Activated CD8-positive, alpha-beta memory T cell treated with anti-CD3 and anti-CD28 coated beads, Interleukin-2, amount 50 U/mL, for 48 hours (primary cell): ENCODE measurements at places on chromosomes 11 and 22.
A peak's percentile ranks its signal among the peaks of the same experiment; 100 is the strongest.

- no peak for DNase-seq
Observed at GRCh38 chr11:36362902-36363301, 66.8 kb downstream of the PRR5L start.

DNA sequence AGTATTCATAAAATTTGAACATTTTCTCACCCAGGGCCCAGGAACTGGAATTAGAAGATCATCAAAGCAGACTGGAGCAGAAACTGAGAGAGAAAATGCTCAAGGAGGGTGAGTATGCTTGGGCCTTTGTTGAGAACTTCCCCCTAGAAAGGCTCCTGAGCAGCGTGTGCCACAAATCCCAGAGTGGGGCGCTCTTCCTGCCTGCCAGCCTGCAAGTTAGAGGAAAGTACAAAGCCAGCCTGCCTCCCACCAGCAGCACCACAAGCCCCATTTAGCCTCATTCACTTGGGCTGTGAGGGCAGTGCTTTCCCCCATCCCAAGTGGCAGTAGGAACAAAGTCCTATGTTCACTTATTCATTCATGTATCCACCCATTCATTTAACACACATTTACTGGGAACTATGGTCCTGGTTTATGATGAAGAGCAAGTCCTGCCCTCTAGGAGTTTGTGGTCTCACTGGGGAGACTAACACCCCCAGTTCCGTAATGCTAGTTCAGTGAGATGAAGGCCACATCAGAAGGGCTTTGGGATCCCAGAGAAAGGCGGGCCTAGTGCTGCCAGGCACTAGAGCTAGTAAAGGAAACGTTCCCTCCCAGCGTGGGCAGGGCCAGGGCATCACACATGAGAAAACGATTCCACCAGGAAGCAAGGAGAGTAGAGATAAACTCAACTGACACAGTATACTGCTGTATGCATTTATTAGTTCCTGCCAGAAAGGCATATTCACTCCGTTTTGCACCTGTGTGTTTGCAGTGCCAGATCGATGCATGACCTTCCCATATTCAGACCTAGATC is 22.4 kb upstream of the PARVA start:
- no peak for DNase-seq

DNA sequence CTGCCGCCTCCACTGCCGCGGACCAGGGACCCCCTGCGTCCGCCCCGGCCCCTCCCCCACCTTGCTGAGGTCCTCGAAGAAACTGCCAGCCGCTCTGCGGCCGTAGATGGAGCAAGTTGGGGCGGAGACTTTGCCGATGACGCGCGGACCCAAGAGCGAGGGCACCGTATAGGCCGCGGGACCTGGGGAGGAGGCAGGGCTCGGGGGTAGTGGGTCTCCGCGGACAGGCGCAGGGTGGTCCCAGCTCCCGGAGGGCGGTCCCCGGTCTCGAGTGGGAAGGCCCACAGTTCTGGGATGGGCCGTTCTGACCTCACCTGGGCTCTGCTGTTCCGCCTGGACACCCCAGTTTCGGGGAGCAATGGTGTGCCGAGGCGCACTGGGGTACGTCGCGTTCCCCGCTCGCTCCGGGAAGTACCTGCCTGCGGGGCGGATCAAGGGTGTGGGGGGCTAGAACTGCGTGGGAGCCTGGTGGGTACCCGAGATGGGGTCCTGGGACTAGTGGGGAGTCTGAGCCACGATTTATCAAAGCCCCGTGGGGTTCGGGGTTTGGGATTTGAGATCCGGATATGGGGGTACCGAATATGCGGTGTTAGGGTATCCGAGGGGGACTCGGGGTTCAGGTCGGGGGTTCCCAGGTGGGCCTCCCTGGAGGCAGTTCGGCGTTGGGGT is 1.2 kb upstream of the TYMP start:
- DNase-seq, result peak; percentile 91

DNA sequence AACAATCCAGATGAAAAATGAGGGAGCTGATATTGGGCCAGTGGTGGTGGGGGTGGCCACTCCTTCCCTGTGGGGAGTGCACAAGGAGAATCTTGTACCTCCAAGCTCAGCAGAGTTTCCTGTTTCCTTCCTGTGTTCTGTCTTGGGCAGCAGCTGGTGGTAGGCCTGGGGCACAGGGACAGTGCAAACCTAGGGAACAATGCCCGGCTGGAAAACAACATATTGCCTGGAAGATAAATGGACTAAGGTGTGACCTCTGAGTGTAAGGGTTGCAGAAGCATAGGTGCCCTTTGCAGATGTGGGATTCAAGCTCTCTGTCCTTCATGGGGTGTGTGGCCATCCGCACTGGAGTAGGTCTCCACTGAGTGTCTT is 5.8 kb upstream of the JAM3 start:
- DNase-seq, result no peak

GRCh38 chr22:46737976-46738646 is at the start of gene CERK:
TSS of gene CERK (minus strand) at chr22:46738252. CDS start at chr22:46738148, 104 bp downstream.
- peak; percentile 73 for DNase-seq

DNA sequence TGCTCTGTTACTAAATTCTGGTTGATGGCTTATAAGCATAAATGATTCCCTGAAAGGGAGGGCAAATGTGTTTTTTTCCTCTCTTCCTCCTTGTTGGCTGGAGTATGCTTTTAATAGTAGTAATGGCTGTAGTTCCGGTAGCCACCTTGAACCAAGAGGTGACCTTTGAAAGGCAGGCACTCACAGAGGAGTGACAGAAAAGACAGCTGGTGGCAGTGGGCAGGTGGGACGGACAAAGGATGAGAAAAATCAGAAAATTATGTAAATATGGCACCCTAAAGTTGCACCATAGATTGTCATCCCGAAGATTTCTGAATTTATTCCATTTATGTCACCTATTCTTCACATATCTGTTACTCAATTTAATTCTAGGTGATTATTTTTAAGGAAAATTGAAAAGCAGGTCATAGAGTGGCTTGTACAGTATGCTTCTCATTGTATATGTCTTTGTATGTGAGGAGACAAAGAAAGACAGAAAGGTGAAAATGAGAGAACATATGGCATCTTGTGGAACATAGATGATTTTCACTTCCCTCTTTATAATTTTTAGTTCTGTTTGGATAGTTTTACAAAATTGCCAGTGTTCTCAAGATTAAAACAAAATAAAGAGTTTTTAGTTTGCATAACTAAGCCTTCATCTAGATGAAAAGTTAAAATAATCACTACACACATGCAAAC is 17.0 kb downstream of the CASP12 start:
- no peak for DNase-seq

- no peak for DNase-seq
Observed at GRCh38 chr11:13777341-13777985, 109.0 kb downstream of the FAR1 start.

DNA sequence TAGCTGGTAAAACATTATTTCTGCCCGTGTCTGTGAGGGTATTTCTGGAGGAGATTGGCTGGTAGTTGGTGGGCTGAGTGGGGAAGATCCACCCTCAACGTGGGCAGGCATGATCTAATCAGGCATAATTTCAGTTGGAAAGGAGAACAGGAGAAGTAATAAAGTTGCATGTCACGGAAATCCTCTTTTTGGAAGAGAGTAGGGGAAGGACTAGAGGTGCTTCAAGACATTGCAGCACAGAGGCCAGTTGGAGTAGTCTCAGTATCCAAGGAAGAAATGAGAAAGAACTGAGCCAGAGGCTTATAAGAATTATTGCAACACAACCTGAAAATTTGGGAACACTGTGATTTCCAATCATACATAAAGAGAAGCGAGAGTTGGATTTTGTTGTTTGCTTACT is 1155.1 kb downstream of the FAM181B start:
- DNase-seq, result no peak
